Dermis microvascular lymphatic vessel endothelial cell (primary cell): ENCODE measurements at places on chromosomes 7 and 10. TPM values are rescaled to one million over a fixed set of nuclear protein-coding genes. Genes with fewer than 3 reads are reported as not detected.

DNA sequence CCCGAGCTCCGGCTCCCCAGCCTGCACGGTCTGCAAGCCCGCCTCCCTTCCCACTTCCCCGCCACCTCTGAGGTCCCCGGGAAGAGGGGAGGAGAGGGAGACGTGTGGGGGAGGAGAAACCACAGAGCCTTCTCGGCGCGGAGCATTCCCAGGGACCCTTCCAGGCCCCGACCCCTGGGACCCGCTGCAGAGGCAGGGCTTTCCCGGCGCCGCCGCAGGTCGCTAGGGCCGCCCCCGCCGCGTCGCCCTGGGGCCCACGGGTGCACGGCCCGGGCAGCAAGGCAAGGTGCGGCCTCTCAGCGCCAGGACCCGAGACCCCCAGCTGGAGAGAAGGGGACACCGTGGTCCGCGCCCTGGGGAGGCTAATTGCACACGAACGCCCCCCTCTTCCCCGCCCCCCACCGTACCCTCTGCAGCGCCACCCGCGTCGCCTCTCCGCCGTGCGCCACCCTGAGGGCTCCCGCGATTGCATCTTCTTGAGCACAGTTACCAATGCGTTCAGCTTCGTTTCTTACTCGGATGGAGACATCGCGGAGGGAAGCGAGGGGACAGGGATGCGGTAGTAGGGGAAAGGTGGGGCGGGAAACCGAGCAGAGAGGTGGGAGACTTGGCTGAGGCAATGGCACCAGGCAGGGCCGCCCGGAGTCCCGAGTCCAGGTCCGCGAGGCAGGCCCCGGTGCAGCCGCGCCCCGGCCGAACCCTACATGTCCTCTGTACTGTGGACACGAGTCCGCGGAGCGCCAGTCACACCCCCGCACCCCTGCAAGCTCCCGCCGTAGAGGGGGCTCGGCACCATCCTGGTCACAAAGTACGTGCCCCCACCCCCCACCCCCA, 28.9 kb downstream of the SKIDA1 start:
- no peak for DNase-seq

- DNase-seq, result no peak
These were observed 31.0 kb downstream of the PON3 start for GRCh38 chr7:95365151-95365550.

CPEB3 gene
- total RNA-seq, result 0.90 and 1.6 TPM in 2 replicates

DNA sequence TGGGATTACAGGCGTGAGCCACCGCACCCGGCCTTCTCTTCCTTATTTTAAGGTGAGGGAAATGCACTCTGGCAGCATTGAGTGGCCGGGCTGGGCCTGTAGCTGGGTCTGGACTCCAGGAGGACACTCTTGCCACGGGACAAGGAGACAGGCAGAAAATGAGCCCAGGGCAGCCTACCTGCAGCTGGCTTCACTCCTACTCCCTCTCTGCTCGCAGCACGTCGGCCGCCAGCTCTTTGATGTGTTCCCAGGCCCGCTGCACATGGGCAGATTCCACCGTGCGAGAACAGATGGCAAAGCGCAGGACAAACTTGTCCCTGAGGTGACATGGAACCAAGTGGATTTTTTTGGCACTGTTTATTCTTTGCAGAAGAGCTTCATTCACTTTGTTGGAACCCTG, 12.9 kb upstream of the FIGNL1 start:
- DNase-seq, result no peak

MMD2 gene
- not detected in 2 replicates for total RNA-seq

DNA sequence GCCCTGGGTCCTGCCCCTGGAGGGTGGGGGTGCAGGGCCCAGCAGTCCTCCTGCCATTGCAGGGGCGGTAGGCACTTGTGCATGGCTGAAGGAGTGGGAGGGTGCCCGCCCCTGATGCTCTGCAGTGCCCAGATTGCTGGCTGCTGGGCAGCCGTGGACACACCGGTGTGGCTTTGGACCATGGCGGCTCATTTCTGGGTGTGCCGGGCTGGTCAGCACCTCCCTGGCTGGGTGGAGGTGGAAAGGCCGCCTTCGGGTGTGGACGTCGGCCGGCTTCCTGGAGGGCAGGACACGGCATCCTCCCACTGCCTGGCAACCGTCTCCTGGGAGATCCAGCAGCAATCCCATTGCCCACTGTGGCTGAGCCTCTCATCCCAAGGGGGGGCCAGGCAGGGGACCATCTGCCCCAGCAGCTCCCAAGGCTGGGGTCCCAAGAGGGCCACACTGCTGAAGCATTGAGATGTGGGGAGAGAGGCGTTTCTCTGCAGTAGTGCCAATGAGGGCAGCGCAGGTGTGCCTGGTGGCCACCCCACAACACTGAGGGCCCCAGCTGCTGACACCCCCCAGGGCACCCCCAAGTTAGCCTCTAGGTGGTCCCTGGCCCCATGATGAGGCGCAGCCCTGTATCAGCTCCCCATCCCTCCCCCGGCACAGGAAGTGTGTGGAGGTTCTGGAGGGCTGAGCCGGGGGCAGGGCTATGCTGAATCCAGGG, 12.9 kb downstream of the TTYH3 start:
- no peak for DNase-seq

DNA sequence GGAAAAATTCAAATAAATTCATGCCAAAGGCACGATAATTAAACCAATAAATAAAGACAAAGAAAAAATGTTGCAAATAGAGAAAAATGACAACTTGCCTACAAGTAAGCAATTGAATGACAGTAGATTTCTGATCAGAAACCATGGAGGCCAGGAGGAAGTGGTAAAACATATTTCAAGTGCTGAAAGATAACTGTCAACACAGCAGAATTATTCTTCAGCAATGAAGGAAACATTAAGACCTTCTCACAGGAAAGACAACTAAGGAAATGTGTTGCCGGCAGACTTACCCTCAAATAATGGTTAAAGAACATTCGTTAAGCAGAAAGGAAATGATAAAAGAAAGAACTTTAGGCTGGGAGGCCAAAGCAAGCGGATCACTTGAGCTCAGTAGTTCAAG, 30.4 kb downstream of the RUNDC3B start:
- DNase-seq, result no peak

PNLIPRP3 gene
- under 0.01 TPM in 1 of 2 replicates, not detected in the other for total RNA-seq

ZSCAN25 gene
- 9.4 and 12.3 TPM in 2 replicates for total RNA-seq

DNA sequence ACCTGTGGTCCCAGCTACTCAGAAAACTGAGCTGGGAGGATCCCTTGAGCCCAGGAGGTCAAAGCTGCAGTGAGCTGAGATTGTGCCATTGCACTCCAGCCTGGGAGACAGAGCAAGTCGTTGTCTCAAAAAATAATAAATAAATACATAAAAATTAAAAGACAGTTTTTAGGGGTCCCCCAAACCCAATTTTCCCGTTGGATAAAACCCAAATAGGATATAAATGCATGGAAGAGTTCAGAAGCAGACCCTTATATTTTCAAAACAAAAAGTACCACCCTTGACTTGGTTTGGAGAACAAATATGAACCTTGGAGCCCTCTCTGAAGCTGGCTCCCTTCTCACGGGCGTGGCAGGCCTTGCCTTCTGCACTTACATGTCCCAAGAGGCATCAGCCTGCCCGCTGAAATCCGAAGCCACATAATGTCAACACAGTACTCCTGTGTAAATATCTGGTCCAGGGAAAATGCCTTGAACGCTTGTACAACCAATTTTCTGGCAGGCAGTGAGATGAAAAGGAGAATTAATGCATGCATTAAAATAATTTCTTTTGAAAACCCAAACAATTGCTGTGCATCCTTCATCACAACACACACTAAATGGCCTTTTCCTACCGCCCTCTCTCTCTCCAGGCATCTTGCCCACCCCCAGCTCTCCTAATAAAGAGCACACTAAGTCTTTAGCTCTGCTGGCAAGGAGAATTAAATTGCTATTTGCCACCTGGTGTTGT, 46.4 kb upstream of the PARD3 start:
- DNase-seq, result no peak

GRCh38 chr10:103716206-103717160, 138.9 kb downstream of the SH3PXD2A start:
- DNase-seq, result no peak

MYH16 gene
- under 0.01 and 0.13 TPM in 2 replicates for total RNA-seq

KIN gene
- 2.9 and 4.1 TPM in 2 replicates for total RNA-seq

MSS51 gene
- total RNA-seq, result 0.39 and 0.63 TPM in 2 replicates

ARHGEF35 gene
- total RNA-seq, result 0.13 TPM in 2 replicates

DNA sequence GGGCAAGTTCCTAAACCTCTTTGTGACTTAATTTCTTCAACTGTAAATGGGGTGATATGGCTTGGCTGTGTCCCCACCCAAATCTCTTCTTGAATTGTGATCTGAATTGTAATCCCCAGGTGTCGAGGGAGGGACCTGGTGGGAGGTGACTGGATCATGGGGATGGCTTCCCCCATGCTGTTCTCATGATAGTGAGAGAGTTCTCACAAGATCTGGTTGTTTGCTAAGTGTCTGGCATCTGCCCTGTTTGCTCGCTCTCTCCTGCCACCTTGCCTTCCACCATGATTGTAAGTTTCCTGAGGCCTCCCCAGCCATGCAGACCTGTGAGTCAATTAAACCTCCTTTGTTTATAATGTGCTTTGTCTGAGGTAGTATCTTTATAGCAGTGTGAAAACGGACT, 177.0 kb downstream of the MYOF start:
- no peak for DNase-seq

- no peak for DNase-seq
These were observed 5.1 kb downstream of the ELFN1 start for GRCh38 chr7:1675036-1675671.

- no peak for DNase-seq
These were observed 39.1 kb upstream of the BET1 start for GRCh38 chr7:94043299-94043698.

GRCh38 chr10:6926971-6927370, 346.9 kb upstream of the PRKCQ start:
- DNase-seq, result no peak

GPRIN2 gene
- not detected in 2 replicates for total RNA-seq

EBF3 gene
- 1.5 and 1.6 TPM in 2 replicates for total RNA-seq

GRCh38 chr7:521221-522070, 1.8 kb upstream of the PDGFA start:
- peak; percentile 51 for DNase-seq

- no peak for DNase-seq
These were observed 10.7 kb downstream of the GRK5 start for GRCh38 chr10:119217991-119218490.

ZNF239 gene
- total RNA-seq, result 0.13 and 0.25 TPM in 2 replicates

PDE6C gene
- total RNA-seq, result not detected in 2 replicates

- no peak for DNase-seq
These were observed 1228.6 kb upstream of the SORCS1 start for GRCh38 chr10:108393089-108393488.

IGF2BP3 gene
- total RNA-seq, result 4.3 and 12.3 TPM in 2 replicates

DNA sequence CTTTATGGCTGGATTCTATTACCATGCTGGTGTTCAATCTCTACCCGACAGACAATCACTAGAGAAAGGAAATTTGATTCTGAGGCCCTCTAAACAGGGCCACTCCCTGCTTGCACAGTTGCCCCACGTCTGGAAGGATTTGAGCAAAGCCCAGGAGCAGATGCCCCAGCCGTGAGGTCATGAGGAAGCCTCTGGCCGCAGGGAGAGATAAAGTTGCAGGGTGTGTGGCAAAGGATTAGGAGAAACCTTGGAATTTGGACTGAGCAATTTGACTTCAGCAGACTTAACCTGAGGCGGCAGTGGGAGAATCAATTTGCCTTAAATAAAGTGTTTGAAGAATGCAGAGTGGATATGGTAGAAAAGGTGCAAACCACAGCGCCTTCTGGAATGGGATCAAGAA, 40.2 kb upstream of the KLF6 start:
- no peak for DNase-seq

DNA sequence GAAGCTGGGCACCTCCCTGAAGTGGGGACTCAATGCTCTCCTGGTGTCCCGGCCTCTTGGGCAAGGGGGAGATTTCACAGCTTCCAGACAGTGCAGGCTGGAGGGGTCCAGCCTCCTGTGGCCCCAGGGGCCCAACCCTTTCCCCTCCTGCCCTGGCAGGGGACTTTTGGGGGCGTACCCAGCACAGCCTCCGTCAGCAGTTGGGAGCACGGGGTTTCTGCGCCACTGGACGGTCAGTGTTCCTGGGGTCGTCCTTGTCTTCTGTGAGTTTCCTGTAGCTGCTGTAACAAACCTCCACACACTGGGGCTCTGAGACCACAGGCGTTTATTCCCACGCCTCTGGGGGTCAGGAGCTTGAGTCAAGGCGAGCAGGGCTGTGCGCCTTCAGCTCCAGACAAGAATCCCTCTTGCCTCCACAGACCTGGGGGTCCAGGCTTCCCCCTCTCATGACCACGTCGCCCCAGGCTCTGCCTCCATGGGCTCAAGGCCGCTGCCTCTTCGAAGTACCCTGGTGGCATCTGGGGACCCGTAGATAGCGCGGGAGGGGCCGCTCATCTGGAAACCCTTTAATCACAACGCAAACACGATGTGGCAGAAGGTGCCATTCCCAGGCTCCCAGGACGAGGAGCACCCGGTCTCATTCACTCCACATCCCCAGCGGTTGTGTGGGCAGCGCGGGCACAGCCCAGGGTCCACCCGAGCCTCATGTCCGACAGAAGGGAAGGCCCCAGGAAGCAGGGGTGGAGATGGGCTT, 14.0 kb downstream of the PWWP2B start:
- no peak for DNase-seq

NUTM2E gene
- total RNA-seq, result 0.13 TPM in 1 of 2 replicates, not detected in the other

- DNase-seq, result no peak
These were observed 233.4 kb downstream of the WDR37 start for GRCh38 chr10:1289591-1289990.

SAMD9L gene
- total RNA-seq, result 8.0 and 9.1 TPM in 2 replicates

DNA sequence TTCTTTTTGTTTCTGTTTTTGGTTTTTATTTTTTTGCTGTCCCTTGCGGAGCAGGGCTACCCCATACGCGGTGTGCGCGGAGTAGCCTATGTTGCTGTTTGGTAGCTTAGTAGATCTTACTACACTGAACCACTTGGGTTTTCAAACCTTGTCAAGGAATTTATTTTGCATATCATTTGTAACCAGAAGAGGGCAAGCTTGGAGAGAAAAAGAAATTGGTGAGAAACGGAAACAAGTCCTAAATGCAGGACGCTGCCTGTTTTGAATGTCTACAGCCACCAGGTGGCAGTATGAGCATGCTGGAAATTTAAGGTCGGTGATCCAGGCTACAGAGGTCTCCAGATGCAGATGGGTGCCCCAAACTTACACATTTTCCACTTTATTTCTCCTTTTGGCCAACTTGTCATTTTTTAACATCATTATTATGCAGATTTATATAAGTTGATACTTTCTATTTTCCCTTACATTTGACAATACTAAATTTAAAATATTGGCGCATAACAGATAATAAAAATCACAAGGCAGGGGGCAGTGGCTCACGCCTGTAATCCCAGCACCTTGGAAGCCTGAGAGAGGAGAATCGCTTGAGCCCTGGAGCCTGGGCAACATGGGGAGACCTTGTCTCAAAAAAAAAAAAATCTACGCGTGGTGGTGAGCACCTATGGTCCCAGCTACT, 15.3 kb upstream of the TRA2A start:
- peak; percentile 76 for DNase-seq
